Keratinocyte (primary cell): ENCODE measurements at places on chromosomes 4 and X. TPM values are rescaled to one million over a fixed set of nuclear protein-coding genes. Genes with fewer than 3 reads are reported as not detected.

GRCh38 chr4:55330241-55330640 lies 15.8 kb upstream of the SRD5A3 start:
- no peak for DNase-seq

- DNase-seq: no peak
Observed at GRCh38 chrX:11932423-11932822, 174.4 kb downstream of the MSL3 start.

DNA sequence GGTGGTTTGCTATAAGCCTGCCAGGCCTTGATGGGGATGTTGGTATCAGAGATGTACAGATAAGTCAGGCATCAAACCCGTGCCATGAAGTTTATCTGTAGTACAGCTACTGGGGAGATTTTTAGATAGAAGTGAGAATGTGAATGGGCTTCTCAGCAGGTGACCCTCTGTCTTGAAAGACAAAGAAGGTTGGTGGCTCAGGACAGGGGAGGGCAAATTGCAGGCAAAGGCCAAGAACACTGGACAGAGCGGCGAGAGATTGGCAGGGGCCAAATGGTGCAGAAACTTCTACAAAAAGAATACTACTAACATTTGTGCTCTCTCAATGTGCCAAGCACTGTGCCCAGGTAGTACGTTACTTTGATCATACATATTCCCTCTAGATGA lies 1.9 kb upstream of the PIM2 start:
- DNase-seq: no peak

DNA sequence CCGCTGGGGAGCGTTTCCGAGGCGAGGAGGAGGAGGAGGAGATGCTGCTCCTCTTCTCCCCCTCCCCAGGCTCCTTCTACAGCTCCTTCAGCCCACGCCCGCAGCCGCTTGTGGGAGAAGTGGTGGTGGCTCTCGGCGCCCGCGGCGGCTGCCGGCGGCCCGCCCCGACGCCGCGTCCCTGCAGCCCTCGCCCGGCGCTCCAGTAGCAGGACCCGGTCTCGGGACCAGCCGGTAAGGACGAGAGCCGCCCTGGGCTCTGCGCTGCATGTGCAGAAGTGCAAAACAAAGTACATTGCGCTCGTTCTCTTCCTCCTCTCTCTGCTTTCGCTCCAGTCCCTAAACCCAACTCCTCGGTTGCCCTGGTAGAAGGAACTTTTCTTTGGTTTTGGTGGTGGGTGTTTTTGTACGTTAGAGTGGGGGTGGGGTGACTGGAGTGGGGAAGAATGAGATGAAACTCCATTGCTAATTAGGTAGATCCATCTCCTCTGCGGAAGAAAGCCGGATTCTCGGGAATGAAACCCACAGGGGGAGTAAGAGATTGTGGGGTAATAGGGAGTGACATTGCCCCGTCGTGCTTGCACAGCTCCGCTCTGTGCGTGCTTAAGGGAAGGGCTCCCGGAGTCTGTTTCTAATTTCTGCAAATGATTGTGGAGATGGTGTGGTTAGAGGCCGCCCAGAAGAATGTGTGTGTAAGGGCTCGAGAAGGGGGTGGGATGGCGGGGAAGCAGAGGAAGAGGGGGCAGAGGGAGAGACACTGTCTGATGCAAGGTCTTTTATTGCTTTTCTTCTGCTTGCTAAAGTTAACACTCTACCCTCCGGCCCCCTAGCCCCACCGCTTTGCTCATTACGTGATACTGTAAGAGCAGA lies 677 bp downstream of the PTPN13 start:
- no peak for DNase-seq

- DNase-seq: no peak
Observed at GRCh38 chr4:151430740-151431457, 21.9 kb downstream of the FHIP1A start.

- no peak for DNase-seq
Observed at GRCh38 chr4:137363496-137363895, 168.8 kb downstream of the PCDH18 start.

DNA sequence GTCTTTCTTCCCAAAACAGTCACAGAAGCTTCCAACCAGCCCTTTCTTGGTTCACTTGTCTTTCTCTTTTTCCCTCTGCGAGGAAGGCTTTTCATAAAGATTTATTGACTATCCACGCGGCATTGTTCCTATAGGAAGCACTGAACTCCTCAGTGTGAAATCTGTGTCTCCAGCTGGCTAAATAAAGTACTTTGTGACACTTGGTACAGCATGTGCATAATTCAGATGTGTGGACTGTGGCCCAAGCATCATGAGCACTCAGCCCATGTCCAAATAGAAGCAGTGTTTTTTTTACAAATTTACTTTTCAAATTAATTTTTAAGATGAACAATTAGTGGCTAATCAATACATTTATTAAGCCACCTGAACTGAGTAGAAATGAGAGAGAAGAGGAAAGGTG lies 146.4 kb downstream of the EDA start:
- DNase-seq: no peak

DNA sequence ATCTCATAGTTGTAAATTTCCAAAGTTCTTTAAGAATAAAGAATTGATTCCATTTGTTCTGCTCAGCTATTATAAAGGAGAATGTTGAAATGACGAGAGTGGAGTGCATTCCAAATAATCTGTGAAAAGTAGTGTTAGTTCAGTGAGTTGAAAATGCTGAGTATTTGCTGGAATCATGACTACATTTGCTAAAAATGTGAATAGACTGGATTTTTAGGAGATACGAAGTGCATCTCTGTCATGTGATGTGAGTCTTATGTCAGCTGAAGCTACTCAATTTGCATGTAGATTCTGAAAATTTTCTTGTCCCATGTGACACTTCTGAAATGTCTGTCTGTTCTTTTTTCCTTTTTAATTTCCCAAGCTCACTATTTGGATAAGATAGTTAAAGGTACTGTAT lies 206.0 kb downstream of the DCTD start:
- DNase-seq: no peak

- DNase-seq: no peak
Observed at GRCh38 chr4:27011401-27011800, 150.8 kb downstream of the STIM2 start.

HTRA3 gene
- polyA plus RNA-seq: not detected in 3 replicates

FRMPD4 gene
- polyA plus RNA-seq: 0.05 to 0.07 TPM (median 0.06 TPM) in 3 replicates
